ENCODE measurements at places on chromosomes 12 and 14.
A peak's percentile ranks its signal among the peaks of the same experiment; 100 is the strongest.

DNA sequence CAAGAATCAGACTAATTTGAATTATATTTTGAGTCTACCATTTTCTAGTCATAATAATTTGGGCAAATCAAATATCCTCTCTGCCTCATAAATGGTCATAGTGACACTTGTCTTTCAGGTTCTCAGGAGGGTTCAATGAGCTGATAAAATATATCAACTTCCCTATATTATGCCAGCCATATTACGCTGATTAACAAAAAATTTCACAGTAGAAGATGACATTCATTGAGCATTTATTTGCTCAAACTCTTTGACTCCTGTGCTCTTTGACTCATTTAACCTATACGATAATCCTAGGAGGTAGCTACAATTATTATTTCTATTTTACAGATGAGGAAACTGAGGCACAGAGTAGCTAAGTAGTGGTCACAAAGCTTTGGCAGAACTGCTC is 60.0 kb upstream of the CCDC91 start:
- DNase-seq: no peak
- no peak overlapping the region for H3K27ac ChIP-seq
- no peaks in the 10 kb centered on the region for H3K36me3 ChIP-seq
- no peaks in the 10 kb centered on the region for H3K4me1 ChIP-seq

DNA sequence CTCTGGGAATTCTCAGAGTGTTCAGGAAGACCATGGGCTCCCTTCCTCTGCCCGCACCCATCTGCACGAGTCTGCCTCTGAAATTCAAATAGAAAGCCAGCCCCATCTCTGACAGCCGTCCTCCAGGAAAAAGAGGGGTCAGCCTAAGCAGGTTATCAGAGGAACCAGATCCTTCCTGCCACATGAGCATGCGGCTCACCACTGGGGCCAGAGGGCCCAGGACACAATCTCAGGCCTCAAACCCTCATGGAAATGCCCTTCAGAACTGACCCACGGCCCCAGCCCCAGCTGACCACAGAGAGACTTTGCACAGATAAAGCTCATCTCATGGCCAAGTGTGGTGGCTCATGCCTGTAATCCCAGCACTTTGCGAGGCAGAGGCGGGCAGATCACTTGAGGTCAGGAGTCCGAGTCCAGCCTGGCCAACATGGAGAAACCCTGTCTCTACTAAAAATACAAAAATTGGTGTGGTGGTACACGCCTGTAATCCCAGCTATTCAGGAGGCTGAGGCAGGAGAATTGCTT is 23.2 kb downstream of the PXN start:
- no peaks in the 10 kb centered on the region for H3K27me3 ChIP-seq
- peak overlapping the region; percentile 24 for H3K4me3 ChIP-seq
- no peaks in the 10 kb centered on the region for H3K36me3 ChIP-seq
- no peak for DNase-seq
- H3K27ac ChIP-seq: no peak overlapping the region

DNA sequence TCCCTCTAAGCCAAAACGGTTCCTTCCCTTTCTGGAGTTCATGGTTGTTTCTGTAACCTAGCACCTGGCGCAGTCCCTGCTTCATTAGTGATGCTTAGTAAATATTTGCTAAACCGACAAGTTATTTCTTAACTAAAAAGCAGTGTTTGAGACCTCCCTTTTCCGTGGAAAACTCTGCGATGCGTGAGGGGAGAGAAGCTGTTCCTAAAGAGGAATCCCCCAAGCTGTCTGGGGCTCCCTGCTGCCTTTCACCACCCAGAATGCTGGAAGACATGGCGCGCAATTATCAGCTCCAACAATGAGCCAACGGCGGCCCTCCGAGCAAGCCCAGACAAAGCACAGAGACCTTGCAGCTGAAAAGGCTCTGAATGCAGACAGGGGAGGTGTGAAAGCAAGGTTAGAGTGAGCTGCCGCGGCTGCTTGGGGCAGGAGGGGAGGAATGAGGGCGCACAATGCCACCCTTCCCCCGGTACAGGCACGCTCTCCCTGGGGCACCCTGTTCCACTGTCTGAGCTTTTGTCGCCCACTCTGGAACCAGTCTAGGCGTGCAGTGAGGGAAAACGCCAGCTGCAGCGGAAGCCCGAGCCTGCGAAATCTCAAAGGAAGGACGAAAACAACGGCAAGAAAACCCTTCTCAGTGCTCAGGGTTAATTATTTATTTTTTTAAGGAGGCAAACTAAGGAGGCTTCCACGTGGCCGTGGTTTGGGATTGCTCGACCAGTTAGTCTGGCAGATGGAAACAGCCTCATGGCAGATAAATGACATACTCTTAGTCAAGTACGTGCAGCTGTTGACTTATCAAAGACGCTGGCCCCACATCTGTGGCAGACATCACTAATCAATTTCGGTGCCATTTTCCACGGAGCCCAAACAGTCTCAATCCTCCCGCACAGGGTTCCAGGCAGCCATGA is 66.3 kb downstream of the RBM19 start:
- no peaks in the 10 kb centered on the region for H3K4me1 ChIP-seq
- DNase-seq: no peak

DNA sequence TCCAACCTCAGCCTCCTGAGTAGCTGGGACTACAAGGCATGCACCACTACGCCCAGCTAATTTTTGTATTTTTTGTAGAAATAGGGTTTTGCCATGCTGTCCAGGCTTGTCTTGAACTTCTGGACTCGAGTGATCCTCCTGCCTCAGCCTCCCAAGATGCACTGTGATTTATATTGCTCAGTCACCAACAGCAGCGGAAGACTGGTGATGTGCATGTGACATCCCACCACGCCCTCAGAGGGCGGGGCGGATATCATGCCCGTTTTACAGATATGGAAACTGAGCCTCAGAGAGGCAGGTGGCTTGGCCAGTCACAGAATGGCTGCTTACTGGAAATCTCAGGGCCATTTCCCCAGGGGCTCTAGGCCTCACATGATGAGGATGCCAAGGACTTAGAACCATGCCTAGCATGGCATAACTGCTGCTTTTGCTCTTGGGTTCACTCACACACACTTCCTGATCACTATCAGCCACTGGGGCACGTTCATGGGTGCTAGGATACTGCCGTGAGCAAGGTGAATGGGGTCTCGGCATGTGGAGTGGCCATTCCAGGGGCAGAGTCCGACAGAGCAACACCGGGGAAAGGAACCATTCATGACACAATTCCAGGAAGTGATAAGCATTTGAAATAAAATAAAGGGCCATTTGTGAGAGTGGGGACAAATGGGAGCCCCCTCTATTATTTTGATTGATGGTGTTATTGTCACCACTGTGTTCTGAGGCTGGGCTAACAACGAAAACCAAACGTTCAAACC is 31.9 kb downstream of the RBM19 start:
- peaks cover 7% of the 10 kb centered on the region for H3K4me1 ChIP-seq
- no peak for DNase-seq
- peaks cover 87% of the 10 kb centered on the region for H3K36me3 ChIP-seq
- H3K27me3 ChIP-seq: no peaks in the 10 kb centered on the region

- no peaks in the 10 kb centered on the region for H3K36me3 ChIP-seq
- H3K4me3 ChIP-seq: no peak overlapping the region
- peaks cover 11% of the 10 kb centered on the region for H3K27me3 ChIP-seq
Observed at GRCh38 chr12:106522708-106523107, 60.1 kb upstream of the RFX4 start.

DNA sequence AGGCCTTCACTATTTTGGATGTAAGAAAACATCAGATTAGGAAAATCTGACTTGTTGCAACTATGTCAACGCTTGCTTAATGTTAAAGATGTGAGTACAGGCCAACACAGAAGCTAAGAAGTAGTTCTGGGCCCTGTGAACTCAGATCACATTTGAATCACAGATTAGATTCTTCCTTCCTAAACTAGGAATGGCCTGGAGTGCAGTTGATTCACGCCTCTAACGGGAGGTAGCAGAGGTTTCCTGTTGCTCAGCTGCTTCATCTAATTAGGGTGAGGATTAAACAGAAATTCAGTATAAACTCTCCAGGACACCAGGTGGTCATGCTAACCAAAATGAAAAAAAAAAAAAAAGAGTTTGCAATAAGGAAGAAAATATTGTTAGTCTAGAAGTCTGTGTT is 314.3 kb downstream of the TRHDE start:
- H3K27ac ChIP-seq: no peak overlapping the region
- no peak overlapping the region for H3K4me3 ChIP-seq
